SK-MEL-5 (cell line): ENCODE measurements at places on chromosomes 7 and 10. TPM values are rescaled to one million over a fixed set of nuclear protein-coding genes. Genes with fewer than 3 reads are reported as not detected.

GRCh38 chr7:33232632-33233145 is 103.3 kb downstream of the BBS9 start:
- DNase-seq = no peak

DNA sequence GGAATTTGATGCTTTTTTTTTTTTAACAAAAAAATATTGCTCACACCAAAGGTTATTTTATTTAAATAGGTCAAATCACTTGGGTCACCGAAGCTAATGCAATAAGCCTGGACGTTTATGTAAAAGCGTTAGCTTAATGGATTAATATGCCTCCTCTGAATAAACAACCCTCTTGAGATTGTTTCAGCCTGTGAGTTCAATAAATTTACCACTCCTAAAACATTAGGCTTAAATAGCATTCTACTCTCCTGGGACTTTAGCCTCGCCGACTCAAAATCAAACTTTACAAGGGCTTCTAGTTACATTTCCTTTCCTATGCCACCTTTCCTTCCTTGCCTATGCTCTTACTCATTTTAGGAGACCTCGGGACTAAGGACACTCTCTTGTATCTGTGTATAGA is 79.3 kb downstream of the DNAJB9 start:
- no peak for DNase-seq

DNA sequence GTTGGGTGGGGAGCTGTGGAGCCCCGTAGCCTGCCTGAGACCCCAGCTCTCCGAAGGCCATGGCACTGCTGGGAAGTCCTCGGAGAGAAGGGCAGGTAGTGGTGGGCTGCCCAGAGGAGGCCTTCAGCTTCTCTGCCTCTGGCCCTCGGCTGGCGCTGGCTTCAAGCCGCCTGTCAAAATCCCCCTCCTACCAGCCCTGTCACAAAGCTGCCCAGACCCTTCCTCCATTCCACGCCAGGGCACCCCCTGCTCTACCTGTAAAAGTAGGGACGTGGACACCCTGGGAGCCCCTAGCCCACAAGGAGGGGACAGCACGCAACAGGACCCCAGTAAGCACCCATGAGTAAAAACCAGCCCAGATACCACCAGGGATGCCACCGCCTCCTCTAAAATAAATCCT is 31.6 kb downstream of the MAD1L1 start:
- DNase-seq = no peak

TMEM178B gene
- 0.21 and 0.48 TPM in 2 replicates for total RNA-seq

DNA sequence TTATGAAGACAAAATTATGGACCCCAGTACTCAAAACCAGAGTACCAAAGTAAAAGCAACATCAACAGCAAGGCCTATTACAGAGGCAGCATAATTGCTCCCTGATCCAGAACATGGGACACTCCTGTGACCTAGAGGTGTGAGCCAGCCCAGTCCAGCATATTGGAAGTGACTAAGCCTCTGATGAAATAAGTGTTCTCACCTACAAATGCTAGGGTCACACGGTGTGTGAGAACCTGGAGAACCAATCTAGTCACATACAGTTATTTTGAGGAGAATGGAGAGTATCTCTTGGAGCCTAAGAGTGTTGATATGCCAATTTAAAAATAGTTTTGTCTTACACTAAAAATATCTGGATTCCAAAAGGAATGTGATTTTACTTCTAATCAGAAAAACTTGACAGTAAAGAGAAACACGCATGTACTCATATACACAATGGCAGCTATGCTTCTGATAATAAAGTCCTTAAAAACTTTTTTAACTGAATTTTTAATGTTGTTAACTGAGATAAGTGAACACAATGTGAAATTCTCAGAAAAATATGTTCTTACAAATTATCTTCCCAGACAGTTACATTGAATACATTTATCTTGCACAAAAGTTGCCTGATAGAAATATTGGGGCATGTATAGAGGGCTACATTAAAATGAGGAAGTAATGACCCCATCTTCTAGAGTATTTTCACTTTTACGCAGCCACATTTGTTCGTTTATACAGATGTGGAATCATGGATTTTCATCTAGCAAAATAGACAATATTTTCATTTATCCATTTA is 56.8 kb upstream of the CD36 start:
- no peak for DNase-seq

NEUROG3 gene
- total RNA-seq = not detected in 2 replicates

GRCh38 chr7:47807126-47807525 is 141.1 kb downstream of the PKD1L1 start:
- no peak for DNase-seq

- DNase-seq = no peak
Measured at GRCh38 chr7:11228515-11228914, 254.8 kb downstream of the PHF14 start.

DNA sequence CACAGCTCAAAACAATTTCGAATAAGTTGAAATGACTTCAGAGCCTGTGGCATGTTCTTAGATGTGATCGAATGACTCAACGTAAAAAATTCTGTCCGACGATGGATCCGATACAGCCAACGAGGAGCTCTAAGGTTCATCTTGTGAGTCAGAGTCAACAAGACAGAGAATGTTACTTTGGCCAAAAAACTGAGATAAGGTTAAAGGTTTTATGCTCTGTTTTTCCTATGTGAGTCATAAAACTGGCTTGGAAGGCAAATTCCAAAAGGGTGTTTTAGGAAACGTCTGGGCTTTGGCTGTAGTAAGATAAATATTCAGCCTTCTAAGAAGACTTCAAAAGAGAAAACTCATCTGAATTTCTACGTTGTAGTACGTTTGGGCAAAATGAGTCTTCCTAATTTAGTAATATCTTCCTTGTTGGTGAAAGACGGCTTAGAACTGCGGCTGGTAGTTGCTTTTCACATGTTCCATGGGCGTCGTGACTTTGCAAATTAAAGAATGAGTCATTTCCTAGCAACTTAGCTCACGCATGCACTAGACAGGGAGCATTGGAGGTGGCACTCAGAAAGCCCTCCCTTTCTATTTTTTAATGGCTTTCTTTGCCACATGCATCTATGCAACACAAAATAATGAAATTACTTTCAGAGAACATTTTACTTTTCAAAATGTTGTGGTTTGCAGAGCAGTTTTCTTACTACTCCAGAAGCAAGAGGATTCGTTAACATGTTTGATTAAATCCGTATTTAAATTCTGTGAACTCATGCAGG is 28.2 kb downstream of the PFKP start:
- DNase-seq = peak; percentile 5

GRCh38 chr10:11594589-11595394 is 16.7 kb downstream of the USP6NL start:
- no peak for DNase-seq

- DNase-seq = peak; percentile 75
Measured at GRCh38 chr7:121624958-121625357, 228.8 kb upstream of the FAM3C start.

DNA sequence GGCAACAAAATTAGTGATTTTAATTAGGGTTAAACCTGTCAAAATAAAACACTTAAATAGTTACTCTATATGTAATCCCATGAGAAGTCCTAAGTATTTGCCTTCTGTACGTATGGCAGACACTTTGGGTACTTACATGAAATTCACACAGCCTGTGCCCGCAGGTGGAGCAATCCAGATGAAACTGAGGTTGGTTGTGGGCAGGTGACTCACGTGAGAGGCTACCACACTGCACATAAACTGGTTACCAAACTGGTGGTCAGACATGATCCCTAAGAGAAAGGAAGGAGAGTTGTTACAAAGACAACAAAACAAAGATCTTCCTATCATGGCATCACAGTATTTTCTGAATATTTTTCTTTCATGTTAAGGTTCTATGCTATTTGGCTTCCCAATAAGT is 156.1 kb downstream of the RELN start:
- no peak for DNase-seq

GRCh38 chr7:151918510-151918843 is 37.8 kb upstream of the GALNTL5 start:
- no peak for DNase-seq

DNA sequence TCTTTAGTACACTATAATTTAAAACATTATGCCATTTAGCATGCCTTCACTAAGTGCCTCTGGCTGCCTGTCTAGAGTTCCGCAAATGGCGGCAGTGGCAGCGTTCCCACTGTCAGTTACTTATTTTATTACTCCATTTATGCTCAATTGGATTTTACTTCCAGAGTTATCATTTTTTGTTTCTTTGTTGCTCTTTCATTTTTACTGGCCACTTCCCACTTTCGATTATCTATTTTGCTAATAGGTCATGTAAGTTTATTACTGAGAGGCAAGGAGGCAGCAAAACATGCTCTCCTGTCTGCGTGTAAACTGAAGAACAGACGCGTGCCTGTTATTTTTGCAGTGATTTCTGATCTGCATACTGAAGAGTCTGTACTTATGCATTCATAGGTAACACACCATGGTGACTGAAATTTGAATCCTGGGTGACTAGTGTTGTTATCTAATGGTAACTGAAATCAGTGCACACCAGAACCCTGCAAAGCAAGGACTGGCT is 23.1 kb downstream of the KDM7A start:
- DNase-seq = no peak

DNA sequence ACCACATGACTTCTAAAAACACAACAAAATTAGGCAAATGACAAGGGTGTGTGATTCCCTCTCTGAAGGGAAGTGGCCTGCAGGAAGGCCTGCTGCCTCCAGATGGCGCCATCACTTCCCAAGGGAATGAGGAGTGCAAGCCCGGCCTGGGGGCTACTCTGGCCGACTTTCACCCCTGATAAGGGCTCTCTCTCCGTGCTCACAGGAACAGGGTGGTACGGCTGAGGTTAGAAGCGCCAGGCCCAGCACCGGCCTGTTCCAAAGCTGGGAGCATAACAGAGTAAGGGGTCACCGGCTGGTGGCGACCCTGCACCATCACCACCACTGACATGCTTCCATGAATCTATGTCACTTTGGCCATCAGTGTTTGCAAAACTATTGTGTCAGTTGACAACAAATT is 13.1 kb downstream of the RBP3 start:
- peak; percentile 43 for DNase-seq

DNA sequence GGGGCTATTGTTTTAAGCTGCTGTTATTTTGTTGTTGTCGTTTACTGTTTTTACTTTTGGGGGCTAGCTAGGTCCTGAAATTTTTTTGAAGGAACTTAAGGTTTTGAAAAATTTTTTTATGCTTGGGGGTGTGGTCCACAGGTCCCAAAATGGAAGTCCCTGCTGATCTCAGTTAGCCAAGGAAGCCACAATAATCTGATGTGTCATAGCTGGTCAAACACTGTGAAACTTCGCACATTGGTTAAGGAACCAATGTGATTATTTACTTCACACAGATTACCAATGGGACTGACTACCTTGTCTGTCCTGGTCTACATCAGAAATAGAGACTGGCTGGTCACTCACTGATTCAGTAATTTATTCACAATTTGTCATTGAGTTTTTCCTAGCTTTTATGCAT is 29.5 kb upstream of the HYCC1 start:
- no peak for DNase-seq

DNA sequence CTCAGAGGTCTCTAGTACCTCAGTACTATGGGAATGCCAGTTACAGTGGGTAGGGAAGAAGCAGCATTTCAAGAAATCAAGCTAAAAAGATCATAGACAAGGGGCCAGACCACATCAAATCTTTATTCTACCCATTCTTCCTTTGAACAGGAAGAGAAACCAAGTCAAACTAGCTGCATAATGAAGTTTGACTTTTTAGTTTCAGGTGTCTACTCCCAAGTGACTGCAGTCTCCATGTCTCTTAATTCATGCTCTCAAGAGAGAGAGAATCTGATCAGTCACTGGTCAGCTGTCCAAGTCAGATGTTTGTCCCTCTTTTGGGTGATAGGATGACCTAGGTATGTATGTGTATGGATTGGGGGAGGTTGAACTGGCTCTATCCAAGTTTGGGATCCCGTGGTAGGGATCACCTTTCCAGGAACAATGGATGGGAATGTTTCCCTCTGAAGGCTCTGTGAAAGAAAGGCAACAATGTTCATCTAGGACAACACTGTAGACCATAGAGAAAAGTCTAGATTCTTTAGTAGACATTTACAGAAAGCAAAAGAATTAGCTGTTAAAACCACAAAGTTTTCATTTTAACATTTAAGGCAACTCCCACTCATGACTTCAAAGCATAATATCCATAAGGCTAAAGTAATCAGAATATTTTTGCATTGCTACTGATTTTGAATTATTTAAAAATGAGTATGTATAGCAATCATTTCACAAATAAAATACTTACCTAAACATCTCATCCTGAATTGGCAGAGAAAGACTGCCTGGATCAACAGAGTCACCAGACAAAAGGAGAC is 30.1 kb upstream of the PRTFDC1 start:
- DNase-seq = no peak

DNA sequence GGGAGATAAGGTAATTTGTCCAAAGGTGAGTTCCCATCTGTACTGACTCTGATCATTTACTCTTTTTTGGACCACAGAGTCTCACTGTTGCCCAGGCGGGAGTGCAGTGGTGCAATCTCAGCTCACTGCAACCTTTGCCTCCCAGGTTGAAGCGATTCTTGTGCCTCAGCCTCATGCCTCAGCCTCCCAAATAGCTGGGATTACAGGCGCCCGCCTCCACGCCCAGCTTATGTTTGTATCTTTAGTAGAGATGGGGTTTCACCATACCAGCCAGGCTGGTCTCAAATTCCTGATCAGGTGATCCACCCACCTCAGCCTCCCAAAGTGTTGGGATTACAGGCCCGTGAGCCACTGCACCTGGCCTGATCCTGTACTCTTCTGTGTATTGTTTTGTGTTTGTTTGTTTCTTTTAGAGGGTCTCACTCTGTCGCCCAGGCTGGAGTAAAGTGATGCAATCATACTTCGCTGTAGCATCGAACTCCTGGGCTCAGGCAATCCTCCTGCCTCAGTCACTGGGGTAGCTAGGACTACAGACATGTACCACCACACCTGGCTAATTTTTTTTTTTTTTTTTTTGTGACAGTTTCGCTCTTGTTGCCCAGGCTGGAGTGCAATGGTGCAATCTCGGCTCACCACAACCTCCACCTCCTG is 2.4 kb downstream of the NOLC1 start:
- DNase-seq = no peak

- no peak for DNase-seq
Measured at GRCh38 chr10:62580396-62580795, 206.2 kb downstream of the ZNF365 start.

EXOC4 gene
- total RNA-seq = 62.0 and 70.3 TPM in 2 replicates

GRCh38 chr10:115023715-115024114 is 69.5 kb upstream of the ATRNL1 start:
- DNase-seq = no peak

GRCh38 chr7:157865351-157866165 is 528.8 kb downstream of the DNAJB6 start:
- DNase-seq = no peak

BAZ1B gene
- 71.4 and 79.5 TPM in 2 replicates for total RNA-seq

- no peak for DNase-seq
Measured at GRCh38 chr7:92595281-92595680, 5.1 kb upstream of the FAM133B start.

DNA sequence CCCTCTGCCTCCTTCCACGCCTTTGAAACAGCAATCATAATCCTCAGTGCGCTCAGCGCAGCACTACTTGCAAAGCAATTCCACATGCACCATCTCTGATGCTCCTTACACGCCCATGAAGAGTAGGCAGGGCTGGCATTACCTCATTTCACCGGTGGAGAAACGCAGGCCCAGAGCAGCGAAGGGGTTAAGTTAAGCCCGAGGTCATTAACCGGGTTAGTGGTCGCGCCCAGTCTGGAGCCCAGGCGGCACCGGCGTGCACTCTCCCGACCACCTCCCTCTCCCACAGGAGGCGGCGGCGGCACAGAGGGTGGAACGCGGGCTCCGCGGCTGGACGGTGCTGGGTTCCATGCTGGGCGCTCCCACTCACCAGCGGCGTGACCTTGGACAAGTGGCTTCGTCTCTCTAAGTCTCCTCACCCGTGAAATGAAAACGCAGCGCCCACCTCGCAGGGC is 515 bp downstream of the FASTK start:
- no peak for DNase-seq

JAKMIP3 gene
- 0.03 TPM in 1 of 2 replicates, not detected in the other for total RNA-seq

- DNase-seq = no peak
Measured at GRCh38 chr10:44366941-44367630, 17.8 kb downstream of the CXCL12 start.
